Stimulated activated CD4-positive, alpha-beta T cell treated with anti-CD3 and anti-CD28 coated beads, Interleukin-15, amount 100 ng/mL, for 1 hour (primary cell): ENCODE measurements at places on chromosomes 3 and 15.

DNA sequence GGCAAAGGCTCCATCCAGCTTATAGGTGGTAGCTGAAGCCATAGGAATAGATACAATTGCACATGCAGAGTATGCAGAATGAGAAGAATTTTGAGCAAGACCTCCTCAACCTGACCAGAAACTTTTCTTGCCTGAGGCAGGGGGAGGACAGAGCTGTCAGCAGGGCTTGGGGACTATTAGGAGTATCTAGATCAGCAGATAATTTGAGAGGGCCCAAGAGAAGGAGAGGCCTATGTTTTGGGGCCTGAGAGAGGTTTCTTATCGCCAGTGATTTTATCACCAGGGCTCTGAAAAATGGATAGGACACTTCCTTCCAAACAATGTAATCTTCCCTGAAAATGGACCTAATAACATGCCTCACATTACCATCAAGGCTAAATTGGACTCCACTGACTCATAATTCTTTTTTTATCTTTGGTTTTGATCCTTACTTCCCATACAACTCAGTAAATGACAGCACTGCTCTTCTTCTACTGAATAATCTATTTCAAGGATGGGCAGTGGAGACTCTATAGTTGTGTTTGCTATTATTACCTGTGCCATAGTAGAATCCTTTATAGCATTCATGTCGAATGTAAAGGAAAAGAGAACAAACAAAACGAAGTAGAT, 15.8 kb upstream of the RAMAC start:
- no peak for DNase-seq

- DNase-seq = no peak
Observed at GRCh38 chr3:128841926-128842920, 37.2 kb upstream of the ACAD9 start.

DNA sequence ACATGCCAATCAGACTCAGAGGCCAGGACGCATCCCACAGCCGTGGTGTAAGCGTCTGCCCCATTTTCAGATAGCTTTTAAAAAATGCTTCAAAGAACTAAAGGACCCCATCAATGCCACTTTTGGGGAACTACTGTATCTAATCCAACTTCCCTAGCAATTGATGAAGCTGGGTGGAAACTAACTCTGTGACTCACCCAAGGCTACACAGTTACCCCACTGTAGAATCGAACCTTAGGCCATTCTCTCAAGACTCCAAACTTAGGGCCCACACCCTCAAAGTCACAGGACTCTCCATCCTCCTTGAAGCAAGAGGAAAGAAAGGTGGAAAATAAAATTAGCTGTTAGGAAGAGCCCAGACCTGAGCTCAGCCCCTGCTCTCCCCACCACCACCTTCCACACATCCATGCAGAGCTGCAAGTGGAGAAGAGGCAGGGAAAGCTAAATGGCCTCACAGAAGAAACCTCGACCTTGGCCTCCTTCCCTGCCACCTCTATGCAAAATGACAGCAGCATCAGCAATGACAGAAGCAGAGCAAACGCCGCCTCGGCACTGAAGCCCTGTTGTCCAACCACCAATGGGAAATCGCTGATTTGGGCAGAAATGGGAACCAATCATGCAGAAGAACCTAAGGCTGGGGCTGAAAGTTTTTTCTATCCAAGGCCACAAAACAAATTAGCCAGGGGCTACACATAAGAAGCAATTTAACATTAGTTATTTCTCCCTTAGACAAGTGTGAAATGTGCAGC, 22.2 kb downstream of the ANP32A start:
- DNase-seq = no peak

GRCh38 chr3:87501076-87501475, 224.7 kb upstream of the POU1F1 start:
- DNase-seq = no peak

DNA sequence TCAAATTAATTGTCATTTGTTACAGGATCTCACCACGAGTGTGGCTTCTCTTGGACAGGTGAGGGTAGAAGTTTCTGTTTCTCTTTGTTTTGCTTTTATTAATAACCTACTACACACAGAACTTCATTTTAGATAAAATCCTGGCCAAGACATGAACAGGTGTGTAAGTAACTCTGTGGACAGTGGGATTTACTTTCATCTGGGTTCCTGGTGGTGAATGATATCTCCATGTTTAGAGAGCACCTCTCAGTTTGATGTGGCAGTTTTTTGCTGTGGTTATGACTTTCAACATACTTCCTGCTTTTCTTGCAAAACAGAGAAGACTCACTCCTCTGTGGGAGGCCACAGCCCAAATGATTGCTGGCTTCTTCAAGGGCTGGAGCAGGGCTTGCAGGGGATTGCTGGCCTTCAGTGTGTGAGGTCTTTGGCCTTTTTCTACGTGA, 71.1 kb upstream of the XCR1 start:
- DNase-seq = no peak

DNA sequence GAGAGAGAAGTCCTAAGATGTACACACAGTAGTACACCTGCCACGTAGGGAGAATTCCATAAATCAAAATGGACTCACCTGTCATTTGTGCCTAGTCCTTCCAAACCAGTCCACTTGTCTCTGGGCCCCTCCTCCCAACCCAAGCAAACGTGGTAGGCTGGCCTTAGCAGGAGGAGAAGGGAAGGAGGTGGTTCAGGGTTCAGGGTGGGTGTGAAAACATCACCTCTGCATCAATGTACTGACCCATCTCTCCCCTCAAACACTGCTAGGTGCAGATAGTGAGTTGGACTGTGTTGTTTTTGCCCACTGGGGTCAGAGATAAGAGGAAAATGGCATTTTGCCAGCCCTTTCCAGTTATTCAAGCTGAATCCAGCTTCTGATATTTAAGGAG, 99.3 kb downstream of the MME start:
- no peak for DNase-seq

DNA sequence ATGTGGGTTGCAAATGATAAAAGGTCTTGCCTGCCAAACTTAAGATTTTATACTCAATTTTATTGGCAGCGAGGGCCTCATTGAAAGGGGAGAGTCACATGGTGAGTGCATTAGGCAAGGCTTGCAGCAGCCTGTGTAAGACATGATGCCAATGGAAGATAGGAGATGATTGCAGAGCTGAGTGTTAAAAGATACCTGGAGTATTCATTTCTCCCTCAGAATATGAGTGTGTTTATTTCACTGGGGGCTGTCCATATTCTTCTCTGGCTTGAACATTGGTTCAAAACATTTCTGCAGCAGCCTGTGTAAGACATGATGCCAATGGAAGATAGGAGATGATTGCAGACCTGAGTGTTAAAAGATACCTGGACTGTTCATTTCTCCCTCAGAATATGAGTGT, 165.2 kb upstream of the NUDT16 start:
- no peak for DNase-seq

GRCh38 chr3:53890726-53891475, 758 bp downstream of the SELENOK start:
- DNase-seq = peak; percentile 6

DNA sequence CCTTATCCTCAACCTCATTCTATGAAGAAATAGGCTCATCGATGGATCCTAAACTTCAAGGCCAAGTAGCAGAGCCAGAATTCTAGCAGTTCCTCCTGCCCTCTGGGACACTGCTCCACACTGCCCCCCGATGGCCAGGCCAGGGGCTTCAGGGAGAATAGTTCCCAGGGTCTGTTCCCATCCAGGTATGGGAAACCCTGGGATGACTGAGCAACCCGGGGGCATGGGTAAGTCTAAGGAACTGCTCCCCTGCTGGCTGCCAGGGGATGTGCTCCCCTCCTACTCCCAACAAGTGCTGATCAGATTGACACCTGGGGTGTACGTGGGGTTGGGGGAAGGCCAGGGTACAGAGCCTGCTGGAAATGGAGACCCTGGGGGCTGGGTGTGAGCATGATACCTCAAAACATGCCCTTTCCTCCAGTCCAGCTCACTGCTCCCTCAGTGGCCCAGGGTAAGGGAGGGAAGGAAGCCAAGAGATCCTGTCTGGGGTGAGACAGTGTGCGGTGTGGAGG, 7.6 kb downstream of the ULK3 start:
- no peak for DNase-seq

- DNase-seq = no peak
Observed at GRCh38 chr15:68646156-68646555, 67.4 kb downstream of the CORO2B start.

- no peak for DNase-seq
Observed at GRCh38 chr3:179035232-179035631, 36.4 kb downstream of the ZMAT3 start.

DNA sequence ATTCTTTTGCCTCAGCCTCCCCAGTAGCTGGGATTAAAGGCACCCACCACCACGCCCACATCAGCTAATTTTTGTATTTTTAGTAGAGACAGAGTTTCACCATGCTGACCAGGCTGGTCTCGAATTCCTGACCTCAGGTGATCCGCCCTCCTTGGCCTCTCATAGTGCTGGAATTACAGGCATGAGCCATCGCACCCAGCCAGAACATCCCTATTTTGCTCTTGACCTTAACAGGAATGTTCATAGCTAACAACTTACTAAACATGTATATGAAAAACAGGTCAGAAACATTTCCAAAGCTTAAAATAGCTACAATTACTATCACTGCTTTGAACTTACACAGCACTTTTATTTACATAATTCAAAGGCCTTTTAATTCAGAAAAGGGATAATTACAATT, 33.7 kb downstream of the UQCC5 start:
- DNase-seq = no peak

DNA sequence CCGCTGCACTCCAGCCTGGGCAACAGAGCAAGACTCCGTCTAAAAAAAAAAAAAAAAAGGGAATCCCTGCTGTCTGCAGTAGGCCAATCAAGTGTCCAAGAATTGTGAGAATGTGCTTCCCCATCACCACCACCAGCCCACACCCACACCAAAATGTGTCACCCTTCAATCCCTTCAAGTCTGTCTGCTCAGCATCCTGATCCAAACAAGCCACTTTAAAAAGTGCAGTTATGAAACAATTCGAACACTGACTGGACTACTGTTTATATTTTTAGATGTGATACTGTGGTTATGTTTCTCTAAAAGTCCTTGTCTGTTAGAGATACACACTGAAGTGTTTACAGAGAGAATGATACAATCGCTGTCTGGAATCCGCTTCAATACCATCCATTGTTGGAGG, 78.1 kb upstream of the CGNL1 start:
- no peak for DNase-seq
